ENCODE measurements at places on chromosomes 3 and 15.
A peak's percentile ranks its signal among the peaks of the same experiment; 100 is the strongest.

DNA sequence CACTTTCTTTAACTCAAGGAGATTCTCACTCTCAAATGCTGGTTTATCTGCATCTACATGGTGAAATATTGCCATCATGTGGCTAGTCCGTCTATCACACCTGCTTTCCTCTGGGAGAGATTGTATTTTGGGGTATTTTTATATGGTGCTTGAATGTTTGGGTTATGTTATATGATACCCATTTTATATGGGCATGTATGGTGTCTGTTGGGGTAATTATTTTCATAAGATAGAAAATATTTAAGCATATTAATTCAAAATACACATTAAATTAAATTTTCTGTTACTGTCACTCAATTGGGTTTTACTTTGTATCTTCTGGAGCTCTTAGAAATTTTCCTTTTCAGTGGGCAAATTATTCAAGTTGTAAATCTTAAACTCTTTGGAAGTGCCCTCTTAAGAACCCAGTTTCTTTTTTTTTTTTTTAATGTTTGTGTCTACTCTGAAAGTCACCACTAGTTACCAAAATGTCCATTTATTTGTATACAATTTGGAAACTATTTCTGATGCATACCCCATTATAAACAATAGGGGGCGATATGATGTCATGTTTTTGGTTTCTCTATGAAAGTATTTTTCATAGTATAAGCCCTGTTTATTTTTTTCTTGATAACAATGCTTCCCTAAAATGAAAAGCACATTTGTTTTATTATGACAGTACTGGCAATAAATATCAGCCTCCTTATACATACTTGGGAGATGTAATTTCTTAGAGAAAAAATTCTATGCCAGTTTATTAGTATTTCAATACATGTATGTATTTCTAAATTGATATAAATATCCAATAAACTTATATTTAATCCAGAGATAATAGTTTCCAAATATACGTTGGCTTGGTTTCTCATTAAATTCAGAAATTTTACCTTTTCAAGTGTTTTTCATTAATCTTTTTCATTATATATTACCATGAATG, 36.1 kb upstream of the PLSCR5 start:
- peak; percentile 62 for DNase-seq

GRCh38 chr15:88377509-88377908, 89.7 kb downstream of the MRPL46 start:
- no peak for DNase-seq

GRCh38 chr15:94125156-94125555, 106.2 kb upstream of the MCTP2 start:
- DNase-seq: peak; percentile 82

GRCh38 chr15:54504695-54505094, 526.5 kb downstream of the UNC13C start:
- no peak for DNase-seq

DNA sequence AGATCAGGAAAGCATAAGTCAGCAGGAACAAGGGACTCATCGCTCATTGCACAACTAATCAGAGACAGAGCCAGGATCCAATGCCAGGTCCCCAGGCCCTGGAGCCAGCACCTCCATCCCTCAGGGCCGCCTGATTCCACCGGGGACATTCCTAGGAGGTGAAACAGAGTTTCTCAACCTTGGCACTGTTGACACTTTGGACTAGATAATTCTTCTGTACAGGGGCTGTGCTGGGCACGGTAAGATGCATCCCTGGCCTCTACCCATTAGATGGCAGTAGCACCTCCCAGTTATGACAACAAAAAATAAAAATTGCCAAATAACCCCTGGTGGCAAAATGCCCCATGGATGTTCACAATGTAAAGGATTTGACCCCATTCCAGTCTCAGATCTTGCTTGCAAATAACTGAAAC, 127.7 kb downstream of the MTHFS start:
- no peak for DNase-seq

- DNase-seq: no peak
Observed at GRCh38 chr3:23071296-23071695, 131.8 kb upstream of the UBE2E2 start.

GRCh38 chr3:34361921-34362320, 563.5 kb downstream of the PDCD6IP start:
- DNase-seq: no peak

DNA sequence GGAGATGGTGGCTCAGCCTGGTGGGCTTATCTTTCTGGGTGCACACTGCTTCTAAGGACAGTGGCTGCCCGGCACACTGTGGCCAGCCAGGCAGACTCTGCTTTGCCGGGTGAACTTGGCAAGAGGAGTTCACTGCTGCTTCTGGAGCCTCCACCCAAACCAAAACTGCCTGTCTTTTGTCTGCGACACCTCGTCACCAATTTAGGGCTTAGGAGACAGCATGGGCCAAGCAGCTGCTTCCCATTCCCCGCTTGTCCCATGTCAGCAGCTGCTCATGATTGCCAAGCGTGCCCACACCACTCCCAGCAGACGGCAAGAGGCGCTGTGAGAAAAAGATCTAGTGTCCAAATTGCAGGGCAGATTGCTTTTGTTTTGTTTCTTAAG, 57.3 kb downstream of the LSM3 start:
- DNase-seq: no peak

Data from fibroblast of upper back skin (primary cell).